ENCODE measurements at places on chromosomes 3 and 15.

GRCh38 chr15:41585127-41586047 is 26.4 kb downstream of the TYRO3 start:
- no peak for DNase-seq

GRCh38 chr3:94069194-94069813 is 6.4 kb downstream of the NSUN3 start:
- DNase-seq = no peak

DNA sequence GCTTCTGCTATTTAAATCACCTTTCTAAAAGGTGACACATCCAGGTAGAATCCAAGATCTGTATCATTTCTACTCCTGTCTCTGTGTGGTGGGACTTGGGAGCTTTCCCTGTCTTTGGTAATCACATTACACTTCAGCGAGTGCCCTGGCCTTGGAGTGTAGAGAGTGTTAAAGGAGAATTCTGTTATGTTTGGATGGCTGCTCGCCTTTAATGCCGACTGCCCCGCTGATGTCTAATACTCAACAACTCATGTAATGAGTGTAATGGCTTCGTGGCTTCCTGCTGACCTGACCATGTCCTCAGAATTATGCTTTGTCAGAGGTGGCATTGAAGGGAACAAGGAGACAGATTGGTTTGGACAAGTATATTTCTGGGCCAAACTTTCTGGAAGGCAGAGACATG is 66.3 kb upstream of the LRTM1 start:
- no peak for DNase-seq

- DNase-seq = no peak
Measured at GRCh38 chr15:41958002-41958420, 14.3 kb downstream of the EHD4 start.

- no peak for DNase-seq
Measured at GRCh38 chr15:99504823-99505551, 60.8 kb upstream of the MEF2A start.

DNA sequence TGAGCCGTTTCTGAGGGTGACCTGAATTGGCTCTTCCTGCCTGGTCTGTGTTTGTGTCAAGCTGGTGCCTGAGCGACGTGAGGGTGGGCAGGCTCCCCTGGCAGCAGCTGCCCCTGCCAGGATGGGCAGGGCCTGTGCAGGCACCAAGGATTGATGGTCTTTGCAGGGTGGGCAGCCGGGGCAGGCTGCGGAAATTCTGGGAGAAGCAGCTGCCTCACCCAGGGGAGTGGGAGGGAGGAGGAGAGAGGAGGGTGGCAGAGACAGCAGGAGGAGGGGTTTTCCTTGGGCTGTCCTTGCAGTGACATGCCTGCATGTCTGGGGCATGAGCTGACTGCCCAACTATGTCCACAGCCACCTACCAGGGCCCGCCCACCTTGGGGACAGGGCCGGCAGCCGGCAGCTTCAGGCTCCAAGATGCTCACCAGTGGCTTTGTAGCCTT is 27.9 kb upstream of the SLC6A6 start:
- DNase-seq = no peak

GRCh38 chr3:33417066-33417673 is 23.0 kb downstream of the UBP1 start:
- DNase-seq = no peak

- DNase-seq = no peak
Measured at GRCh38 chr3:30198162-30198561, 408.2 kb upstream of the TGFBR2 start.

DNA sequence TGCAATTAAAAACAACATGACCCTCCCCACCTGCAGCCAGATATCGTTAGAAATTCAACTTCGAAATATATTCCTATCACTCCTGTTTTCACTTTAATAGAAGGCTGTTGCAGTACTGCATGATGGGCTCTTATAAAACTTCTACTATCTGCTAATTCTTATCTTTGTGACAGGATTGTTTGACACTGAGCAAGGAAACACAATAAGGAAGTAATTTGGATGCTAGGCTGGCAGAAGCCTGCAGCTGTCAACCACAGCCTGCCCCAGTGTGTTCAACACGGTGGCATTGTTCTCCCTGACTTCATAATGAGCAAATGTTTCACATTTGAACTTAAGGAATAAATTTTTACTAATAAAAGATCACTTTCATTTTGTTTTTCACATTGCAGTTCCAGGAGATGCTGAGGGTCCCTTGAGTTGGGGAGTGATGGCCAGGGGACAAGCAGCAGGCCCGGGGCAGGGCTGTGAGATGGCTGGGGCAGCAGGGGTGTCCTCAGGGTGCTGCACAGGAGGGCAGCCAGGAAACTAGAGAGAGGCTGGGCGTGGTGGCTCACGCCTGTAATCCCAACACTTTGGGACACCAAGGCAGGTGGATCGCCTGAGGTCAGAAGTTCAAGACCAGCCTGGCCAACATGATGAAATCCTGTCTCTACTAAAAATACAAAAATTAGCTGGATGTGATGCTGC is 64.8 kb upstream of the SEC61A1 start:
- DNase-seq = no peak

GRCh38 chr3:12994357-12994606 is 78.9 kb downstream of the IQSEC1 start:
- DNase-seq = no peak

DNA sequence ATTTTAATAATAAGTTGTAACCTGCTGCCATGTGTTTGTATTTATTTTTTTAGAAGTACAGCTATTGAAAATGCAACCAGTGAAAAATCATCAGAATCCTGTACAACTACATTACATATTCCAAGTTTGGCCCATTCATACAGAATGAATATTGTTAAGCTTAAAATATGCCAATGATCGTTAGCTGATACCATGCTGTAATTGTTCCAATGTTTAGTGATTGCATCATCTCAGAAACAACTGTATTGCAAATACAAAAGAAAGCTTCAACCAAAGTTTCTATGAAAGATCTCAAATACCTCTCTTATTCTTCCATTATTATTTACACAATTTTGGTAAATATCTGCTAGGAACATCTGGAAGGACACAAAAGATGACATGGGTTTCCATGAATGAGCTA is 51.6 kb upstream of the ALCAM start:
- DNase-seq = no peak

DNA sequence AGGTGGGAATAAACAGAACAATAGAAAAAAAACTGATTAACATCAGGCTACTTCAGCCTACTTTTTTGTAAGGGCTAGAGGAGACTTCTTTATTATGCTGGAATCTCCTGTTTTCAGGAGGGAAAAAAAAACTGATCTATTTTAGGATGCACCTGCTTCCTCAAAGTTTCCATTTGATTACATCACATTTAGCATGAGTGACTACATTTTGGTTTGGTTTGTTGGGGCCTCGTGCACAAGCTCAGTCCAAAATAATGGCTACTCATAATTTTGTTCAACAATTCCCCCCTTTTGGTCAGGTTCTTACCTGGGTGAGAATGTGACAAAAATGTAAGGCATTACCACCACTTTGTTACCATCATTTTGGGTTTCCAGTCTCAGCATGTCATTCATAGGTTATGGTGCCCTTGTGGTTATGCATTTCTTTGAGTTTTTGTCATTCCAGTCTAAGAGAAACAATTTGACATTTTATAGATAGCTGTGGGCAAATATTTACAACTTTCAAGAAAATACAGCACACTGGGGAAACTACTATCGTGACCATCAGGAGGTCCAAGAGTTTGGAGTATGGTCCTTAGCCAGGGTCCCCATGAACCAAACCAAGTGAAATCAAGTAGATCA is 93.6 kb upstream of the ATP11B start:
- DNase-seq = no peak

DNA sequence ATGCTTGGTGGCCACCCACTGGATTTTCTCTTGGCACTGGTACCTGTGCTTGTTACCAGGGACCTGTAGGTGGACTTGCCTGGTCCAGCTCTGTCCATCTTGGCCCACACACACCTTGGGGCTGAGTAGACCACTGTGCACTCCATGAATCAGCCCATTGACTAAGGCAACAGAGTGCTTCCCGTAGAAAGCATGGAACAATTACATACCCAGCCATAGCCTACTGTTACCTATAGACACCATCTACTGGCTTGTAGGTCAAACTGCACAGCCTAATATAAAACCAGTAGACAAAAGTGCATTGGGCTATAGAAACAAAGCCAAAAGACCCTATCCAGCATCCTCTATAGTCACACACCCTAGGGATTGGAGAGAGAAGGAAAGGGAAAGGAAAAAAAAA is 378.9 kb downstream of the OTOL1 start:
- DNase-seq = no peak

GRCh38 chr3:197540961-197541377 is 14.8 kb downstream of the BDH1 start:
- no peak for DNase-seq

DNA sequence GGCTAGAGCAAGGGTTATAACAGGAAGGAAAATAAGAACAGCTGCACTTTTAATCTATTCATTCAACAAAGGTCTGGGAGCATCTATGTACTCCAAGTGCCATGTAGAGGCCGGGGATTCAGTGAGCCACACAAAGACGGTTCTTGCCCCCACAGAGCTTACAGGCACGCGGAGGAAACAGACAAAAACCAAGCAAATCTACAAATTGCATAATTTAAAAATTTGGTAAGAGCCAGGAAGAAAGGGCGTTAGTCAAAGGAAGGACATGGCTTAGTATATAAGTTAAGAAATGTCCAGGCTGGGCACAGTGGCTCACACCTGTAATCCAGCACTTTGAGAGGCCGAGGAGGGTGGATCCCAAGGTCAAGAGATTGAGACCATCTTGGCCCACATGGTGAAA is 10.4 kb upstream of the GREM1 start:
- no peak for DNase-seq

DNA sequence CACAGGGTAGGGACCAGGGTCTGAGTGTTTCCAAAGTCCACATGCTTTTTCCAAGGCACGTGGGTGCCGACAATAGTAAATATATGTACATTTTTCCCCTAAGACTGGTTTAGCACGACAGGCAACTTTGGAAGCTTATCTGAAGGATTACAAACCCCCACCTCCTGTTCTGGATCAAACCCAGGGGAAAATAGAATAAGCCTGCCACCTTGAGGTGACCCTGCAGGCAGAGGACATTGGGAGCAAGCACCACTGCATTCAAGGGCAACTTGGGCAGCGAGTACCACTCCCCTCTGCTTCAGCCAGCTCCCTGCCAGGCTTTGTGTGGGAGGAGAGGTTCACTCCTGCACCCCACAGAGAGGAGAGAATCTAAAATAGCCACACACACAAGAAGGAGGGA is 44.8 kb downstream of the KBTBD12 start:
- no peak for DNase-seq

DNA sequence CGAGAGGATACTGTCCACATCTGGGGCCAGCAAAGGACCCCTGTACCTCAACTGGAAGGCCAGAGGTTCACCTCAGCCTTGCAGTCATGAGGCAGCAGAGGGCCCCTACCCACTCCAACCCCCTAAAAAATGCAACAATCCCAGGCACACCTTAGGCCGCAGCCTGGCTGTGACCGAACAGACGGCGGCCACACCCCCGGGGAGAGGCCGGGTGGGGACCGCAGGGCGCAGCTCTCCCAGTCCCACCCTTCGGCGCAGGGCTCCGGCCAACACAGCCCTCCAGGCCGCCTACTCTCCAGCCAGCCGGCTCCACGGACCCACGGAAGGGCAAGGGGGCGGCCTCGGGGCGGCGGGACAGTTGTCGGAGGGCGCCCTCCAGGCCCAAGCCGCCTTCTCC is 457 bp upstream of the DNAJA4 start:
- no peak for DNase-seq

DNA sequence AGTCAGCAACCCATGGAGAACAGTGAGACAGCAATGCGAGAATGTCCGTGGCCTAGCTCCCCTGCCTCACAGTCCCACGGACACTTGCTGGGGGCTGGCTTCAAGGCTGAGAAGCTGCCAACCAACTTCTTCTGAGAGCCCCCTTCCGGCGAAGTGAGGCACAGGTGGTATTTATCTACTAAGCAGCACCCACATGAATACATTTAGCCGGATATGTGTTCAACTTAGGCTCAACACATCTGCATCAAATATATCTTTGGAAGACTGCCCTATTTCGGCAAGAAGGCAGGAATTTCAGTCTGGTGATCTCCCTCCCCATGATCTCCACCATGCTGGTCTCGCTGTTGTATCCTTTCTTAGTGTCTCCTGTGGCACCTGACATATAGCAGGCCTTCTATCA is 340.9 kb upstream of the NR2E3 start:
- no peak for DNase-seq

DNA sequence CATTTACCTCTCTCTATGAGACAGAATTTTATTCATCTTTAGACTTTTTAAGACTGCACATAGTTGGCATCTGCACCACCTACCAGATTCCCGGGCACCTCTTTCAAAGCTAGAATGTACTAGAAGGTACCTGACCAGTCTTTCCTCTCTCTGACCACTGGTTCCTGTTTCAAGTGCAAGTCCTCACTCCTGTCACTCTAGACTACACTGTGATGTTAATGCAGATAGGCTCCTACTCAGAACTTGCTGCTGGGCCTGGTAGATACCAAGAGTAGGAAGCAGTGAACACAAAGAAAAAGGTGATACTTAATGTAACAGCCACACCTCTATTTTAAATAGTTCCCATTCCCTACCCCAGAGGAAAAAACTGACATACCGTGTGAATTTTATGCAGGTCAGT is 8.1 kb upstream of the TCAIM start:
- no peak for DNase-seq

- DNase-seq = no peak
Measured at GRCh38 chr3:131236421-131236820, 145.2 kb upstream of the NUDT16 start.

DNA sequence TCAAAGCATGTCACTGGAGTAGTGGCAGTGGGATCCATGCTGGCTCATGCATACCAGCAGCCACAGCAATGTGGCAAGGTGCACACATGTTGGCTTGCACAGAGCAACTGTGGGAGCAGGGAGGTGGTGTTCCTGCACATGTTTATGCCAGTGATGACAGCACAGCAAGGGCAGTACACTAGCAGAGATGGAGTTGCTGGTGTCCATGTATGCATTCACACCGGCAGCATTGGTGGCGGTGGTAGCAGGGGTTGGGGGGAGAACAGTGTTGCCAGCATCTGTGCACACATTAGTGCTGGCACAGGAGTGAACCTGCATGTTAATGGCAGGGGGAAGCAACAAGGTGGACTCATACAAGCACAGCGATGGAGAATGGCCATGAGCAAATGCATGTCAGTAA is 202.0 kb upstream of the KCNMB2 start:
- DNase-seq = no peak

GRCh38 chr3:9916346-9916733 is 558 bp upstream of the IL17RC start:
- DNase-seq = no peak

- DNase-seq = no peak
Measured at GRCh38 chr3:25294169-25294805, 133.8 kb upstream of the RARB start.

GRCh38 chr3:99633887-99634558 is 4.4 kb upstream of the COL8A1 start:
- no peak for DNase-seq

- no peak for DNase-seq
Measured at GRCh38 chr3:17399586-17399985, 342.8 kb downstream of the TBC1D5 start.

- DNase-seq = peak; percentile 1
Measured at GRCh38 chr3:57627976-57628375, 30.8 kb upstream of the ARF4 start.

- no peak for DNase-seq
Measured at GRCh38 chr3:61158667-61159066, 92.6 kb downstream of the FHIT start.

- DNase-seq = no peak
Measured at GRCh38 chr3:126758882-126759281, 54.8 kb downstream of the CHCHD6 start.

All from NCI-H187 treated with DMSO at 0.1 percent for 48 hours (cell line).